Stimulated activated CD8-positive, alpha-beta memory T cell treated with anti-CD3 and anti-CD28 coated beads, Interleukin-7, amount 100 ng/mL, for 24 hours (primary cell): ENCODE measurements at places on chromosomes 12 and 14.

DNA sequence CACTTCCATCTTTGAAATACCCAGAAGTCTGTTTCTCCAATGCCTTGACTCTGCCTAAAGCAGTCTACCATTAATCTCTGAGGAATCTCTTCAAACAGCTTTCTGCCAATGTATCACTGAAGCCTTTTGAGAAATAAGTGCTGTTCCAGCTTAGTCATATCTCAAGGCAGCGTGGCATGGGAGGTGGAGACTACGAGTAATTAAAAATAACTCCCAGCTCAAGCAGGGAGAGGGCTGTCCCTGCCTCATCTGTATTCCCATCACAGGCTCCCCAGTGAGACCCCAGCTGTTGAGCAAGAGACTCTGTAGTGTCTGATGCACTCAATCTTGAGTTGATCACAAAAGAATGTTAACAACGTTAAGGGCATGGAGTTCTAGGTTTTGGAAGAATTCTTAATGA, 700.6 kb downstream of the DIO2 start:
- DNase-seq = no peak

DNA sequence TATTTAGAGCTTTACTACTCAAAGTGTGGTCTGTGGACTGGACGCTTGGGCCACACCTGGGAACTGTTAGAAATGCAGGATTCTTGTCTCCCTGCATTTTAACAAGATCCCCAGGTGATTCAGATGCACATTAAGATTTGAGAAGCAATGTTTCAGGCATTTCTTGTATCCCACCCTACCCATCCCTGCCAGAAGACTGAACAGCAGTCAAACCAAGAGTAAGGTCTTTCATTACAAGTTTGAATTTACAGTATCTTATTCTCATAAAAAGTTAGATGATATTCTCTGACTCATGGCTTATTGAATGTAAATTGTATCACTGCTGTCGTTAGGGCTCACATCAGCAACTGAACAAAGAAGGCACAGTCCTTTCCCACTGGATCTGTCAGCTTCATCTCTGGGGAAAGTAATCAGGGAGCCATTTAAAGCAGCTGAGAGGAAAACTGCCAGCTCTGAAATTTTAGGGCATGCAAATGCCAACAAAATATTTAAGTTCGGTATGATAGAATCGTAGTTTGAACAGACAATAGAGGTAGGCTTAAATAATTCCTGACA, 141.1 kb downstream of the AKAP6 start:
- DNase-seq = no peak

DNA sequence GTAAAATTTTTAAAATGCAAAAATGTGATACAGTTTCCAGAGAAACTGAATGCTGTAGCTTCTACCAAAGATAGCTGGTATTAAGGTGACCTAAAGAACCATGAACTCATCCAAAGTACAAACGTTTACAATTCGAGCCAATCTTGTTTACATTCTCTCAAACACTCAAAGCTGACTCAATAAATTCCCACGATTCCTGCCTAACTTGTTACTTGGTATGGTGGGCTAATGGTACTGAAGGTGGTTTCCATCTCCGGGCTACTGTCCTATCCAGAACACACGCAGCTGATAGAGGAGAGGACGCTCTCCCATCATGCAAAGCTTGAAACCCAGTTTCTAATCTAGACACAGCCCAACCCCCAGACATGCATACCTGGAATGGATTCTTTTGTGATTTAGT, 31.5 kb downstream of the RAD9B start:
- no peak for DNase-seq

DNA sequence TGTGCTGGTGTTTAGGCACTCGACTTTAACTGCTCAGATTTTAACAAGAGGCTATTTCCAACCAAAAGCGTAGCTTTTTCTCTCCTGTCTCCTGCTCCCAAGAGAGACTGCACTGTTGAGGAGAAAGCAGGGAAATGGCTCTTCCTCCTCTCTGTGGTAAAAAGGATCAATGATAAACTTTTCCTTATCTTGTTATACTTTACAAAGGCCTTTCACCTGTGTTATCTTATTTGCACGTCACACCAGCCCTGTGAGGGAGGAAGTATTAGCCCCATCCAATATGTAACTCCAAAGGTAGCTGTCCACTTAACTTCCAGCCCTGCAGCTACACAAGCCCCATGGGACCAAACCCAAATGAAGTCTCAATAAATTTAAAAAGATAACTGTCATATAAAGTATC, 32.9 kb upstream of the ZFP36L1 start:
- DNase-seq = no peak

DNA sequence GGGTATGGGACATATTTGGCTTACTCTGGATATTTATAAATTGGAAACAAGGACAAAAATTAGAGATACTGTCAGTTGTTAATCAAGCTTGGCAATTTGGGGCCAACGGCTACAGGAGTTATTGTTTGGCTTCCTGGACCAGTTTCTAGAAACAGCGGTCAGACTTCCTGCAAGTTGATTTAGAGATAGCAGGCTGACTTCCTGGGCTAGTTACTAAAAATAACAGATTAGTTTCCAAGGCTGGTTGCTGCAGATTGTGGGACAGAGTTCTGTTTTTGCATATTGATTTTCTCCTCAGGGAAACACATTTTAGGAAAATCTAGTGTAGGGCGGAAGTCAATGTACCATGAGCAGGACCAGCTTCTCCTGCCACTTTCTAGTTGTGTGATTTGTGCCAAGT, 144.0 kb upstream of the TMPO start:
- DNase-seq = no peak

GRCh38 chr14:57889245-57889644, 23.4 kb upstream of the SLC35F4 start:
- DNase-seq = no peak

GRCh38 chr14:24098927-24099813, 5.1 kb downstream of the PCK2 start:
- no peak for DNase-seq

DNA sequence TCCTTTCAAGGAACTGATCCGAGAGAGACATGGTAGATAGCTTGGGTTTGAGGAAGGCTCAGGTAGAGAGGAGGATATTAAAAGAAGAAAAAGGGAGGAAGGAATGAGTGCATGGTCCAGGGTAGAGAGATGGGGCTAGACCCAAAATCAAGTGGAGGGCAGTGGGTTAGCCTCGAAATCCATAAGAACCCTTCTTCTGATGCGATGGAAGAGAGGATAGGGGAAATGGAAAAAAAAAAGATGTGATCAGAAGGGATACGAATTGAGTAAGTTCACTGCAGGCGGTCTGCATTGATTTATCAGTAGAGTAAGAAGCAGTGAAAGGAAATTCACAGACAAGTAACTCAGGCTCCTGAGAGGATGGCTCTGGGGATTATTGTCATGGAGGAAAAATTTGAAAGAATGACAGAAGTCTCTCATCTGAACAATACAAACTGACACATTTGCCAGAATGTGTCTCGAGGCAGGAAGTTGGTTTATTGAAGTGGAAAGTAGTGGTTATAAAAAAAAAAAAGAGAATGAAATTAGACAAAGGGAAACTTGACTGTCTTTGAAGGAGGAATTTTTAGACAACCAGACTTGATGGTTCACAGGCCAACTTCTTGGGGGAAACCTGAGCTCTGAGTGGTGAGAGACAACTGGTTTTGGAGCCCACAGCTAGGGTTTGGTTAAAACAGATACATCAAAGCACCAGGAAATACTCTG, 10.2 kb downstream of the PPFIBP1 start:
- DNase-seq = no peak

GRCh38 chr14:81303258-81303935, 82.6 kb upstream of the GTF2A1 start:
- DNase-seq = no peak
